Omental fat pad (tissue), 4 donors: ENCODE measurements at places on chromosomes 12 and 14. TPM values are rescaled to one million over a fixed set of nuclear protein-coding genes. Genes with fewer than 3 reads are reported as not detected.

GLT8D2 gene
- 8.1 TPM for total RNA-seq

LRFN5 gene
- 7.3 TPM for total RNA-seq

TAC3 gene
- not detected for total RNA-seq

MYF6 gene
- not detected for total RNA-seq

TAS2R19 gene
- total RNA-seq, result 6.6 TPM

E2F7 gene
- total RNA-seq, result not detected

KCNC2 gene
- total RNA-seq, result not detected

DRAM1 gene
- 25.5 TPM for total RNA-seq

TUNAR gene
- total RNA-seq, result not detected

SLC10A1 gene
- not detected for total RNA-seq

DNA sequence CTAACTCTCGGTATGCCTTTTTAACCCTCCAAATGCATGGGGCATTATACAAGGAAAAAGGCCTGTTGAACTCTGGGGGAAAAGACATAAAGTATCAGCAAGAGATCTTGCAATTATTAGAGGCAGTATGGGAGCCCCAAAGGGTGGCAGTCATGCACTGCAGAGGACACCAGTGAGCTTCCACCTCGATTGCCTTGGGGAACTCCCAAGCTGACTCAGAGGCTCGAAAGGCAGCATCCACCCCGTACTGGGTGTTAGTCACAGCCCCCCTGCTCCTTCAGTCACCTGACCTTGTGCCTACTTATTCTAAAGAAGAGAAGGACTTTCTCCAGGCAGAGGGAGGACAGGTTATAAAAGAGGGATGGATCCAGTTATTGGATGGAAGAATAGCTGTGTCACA, 781.4 kb upstream of the TMEM132C start:
- no peak for DNase-seq

GRCh38 chr12:66584673-66585072, 94.2 kb downstream of the GRIP1 start:
- no peak for DNase-seq

DNA sequence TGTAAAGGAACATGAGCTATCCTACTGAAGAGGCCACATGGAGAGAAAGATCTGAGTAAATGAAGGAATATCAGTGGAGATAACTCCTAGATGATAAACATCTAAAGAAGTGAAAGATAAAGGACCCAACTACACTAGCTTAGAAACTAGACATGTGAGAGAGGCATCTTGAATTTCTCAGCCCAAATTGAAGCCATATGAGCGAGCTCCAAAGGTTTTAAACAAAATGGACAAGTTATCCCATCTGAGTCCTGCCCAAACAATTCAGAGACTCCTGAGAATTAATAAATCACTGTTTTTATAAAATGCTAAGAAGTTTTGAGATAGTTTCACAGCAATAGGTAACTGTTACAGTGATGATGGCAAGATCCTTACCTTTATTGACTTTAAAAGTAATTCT, 438.9 kb downstream of the NAV3 start:
- DNase-seq, result no peak

- DNase-seq, result no peak
Observed at GRCh38 chr12:54349679-54350078, 14.6 kb downstream of the GPR84 start.

DNA sequence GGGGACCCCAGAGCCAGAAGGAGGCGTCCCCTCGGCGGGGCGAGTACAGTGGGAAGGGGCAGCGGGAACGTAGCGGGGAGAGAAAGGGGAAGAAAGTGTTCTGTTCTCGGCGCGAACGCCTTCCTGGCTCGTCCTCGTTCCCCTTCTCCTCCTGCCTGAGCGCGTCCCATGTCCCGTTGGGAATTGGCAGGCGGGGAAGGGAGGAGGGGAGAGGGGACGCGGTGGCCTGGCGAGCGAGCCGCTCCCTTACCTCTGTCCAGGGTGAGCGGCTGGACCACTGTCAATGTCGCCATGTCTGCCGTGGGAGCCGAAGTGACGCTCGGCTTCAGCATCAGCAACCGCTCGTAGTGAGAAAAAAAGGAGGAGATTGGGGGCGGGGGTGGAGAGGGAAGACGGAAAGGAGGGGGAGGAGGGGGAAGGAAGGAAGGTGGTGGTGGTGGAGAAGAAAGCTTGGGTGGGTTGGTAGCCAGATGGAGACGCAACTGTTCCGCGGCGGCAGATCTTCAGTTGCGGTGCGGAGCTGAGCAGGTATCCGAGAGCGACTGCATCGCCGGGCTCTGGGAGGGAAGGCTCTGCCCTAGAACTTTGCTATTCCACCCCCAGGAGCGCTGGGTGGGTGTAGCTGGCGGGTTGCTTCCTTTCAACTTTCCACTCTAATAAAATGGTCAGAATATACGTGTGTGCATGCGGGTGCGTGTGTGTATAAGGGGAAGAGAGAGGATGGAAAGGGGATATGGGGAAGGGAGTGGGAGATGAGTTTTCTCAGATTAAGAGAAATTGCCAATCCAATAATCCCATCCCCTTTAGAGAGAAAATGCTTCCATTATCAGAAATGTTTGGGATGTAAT, at the start of gene LIN7A:
TSS of gene LIN7A (minus strand) at position 544 of the 848 bp plus-strand sequence. CDS start at position 332, 212 bp downstream.
- no peak for DNase-seq

DNA sequence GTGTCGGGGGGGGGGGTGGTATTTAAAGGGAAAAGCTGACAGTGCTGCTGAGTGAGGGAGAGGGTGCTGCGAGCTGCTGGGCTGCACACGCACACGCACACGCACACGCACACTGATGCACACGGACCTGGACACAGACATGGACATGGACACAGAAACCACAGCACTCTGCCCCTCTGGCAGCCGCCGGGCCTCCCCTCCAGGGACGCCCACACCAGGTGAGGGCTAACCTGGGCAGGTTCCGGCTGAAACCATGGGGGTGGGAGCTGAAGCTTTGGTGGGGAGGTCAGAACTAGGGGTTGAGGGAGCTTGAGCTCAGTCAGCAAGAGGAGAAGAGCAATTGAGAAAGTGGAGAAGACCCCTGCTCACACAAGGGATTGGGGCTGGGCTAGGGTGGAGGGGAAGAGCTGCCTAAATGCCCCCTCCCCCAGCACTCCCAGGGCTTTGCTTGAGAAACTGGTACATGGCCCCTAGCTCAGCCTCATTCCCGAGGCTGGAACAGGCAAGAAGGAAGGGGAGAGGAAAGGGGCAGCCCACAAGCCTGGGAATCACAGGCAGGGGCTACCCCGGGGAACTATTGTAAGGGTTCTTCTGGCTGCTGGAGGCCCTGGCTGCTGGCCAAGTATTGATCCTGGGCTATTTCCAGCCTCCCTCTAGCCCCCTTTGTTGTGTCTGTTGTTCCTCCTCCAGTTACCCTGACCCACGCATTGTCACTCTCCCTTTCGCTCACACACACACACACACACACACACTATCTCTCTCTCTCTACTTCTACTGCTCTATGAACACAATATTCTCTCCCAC, at the start of gene REM2:
TSS of gene REM2 (plus strand) at position 50 of the 804 bp plus-strand sequence. CDS start at position 116, 66 bp downstream.
- no peak for DNase-seq

GRCh38 chr14:71168564-71169427, 261.5 kb downstream of the PCNX1 start:
- no peak for DNase-seq

DNA sequence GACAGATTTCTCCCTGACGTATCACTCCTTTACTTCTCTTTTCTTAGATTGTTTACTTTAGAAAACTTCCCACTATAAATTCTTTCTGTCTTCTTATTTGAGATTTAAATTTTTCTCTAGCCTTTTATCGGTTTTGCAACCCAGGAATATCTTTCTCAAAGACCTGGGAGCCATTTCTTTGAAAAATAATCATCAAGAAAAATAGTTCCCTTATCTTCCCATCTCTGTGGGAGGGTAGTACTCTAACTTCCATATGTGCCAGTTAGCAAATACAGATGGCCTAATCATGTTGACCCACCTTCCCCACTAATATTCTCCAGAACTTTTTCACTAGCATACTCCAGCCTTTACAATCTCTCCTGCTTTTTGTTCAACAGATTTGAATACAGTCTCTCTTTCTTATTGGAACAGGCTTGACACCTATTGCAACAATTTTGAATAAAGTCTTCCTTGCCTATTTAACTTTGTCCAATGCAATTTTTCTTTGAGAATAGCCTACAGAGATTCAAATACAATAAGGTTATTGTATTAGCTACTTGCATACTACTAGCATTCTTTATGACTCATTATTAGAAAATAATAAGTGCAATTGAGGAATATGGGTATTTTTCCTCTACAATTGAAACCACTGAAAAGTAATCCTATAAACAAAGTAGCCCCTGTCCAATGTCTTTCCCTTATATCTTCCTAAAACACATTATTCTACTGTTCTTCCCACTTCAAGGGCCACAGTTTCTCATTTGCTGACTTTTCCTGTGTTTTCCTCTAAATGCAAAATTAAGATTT, 27.4 kb upstream of the KLRB1 start:
- no peak for DNase-seq

- no peak for DNase-seq
Observed at GRCh38 chr12:52130711-52131110, 51.2 kb downstream of the SMIM41 start.
